COLO829 (cell line): ENCODE measurements at places on chromosomes 5 and 9.

DNA sequence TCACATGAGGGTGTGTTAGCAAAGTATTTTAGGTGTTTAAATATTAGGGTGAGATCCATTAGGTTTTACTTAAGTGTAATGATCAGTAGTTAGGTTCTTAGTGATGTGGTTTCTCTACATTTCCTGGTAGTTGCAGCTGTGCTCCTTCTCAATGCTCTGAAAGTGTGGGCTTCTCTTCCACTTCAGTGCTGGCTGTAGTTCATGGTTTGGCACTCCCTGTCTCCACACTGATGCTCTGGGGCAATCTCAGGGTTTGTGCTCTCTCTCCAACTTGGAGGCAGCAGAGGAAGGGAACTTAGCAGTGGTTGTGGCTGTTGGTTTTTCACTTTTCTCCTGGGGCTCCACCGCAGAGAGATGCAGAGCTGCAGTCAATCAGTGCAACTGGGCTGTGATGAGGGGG, 507.5 kb downstream of the TMEM232 start:
- no peak for DNase-seq

- no peak for DNase-seq
Observed at GRCh38 chr5:90307782-90308181, 101.8 kb downstream of the CETN3 start.

DNA sequence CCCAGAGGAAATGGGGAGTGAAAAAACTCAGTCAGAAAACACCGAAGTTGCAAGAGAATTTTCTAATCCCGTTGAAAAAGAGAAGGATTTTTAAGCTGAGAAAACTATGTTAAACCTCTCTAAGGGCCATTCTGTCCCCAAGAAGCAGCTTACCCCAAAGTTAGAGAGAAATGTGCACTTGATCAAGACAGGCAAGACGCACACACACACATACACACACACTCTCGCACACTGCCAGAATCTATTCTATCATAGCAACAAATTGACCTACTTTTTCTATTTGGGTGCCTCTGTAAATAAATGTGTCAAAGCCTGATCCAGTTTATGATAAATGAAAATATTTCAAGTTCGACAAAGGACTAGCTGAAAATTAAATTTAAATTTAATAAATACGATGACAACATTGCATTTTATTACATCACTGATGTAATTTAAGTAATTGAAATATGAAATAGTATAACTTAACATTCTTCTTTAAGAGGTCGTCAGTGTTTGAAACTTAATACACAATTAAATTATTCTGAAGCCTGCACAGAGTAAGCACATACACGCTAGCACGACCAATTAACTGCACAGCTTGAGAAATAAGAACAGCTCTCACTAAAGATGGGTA, 5.9 kb downstream of the NFIL3 start:
- DNase-seq = no peak

DNA sequence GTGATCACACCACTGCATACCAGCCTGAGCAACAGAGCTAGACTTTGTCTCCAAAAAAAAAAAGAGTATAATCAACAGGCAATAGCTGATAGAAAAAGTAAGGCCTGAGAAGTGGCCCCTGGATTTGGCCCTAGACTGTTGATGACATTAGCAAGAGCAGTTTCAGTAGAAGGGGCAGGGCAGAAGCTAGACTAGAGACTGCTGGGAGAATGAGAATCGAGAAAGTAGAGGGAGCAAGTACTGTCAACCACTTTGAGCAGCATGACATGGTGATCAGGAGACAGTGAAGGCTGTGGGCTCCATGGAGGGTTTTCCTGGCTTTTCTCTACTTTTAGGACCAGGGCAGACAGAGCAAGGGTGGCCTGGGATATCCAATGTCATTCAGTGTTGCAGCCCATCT, 34.9 kb upstream of the B4GALT1 start:
- DNase-seq = no peak

- DNase-seq = no peak
Observed at GRCh38 chr9:114263853-114264510, 58.9 kb upstream of the ORM1 start.

DNA sequence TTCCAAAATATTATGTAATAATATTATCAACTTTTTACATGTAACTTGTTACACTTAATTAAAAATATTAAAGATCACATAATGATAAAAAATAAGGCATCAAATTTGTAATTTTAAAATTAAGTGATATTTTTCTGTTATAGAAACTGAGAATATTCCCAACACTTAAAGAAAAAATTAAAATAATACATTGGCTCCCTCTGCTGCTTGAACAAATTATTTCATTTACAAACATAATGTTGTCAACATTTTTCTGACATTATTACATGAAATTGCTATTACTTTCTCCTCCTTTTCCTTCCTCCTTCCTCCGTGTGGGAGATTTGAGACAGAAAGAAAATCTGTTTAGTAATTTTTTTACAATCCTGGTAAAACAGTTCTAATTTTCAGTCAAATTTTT, 42.3 kb downstream of the RNF180 start:
- no peak for DNase-seq

DNA sequence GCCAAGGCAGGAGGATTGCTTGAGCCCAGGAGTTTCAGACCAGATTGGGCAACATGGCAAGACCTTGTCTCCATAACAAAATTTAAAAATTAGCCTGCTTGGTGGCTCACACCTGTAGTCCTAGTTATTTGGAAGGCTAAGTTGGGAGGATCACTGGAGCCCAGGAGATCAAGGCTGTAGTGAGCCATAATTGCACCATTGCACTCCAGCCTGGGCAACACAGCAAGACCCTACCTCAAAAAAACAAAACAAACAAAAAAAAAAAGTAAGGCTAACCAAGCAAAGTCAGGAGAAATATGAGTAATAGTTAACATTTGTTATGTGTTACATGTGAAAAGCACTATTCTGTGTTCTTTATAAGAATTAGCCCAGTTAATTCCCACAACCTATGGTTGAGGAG, 74.7 kb downstream of the FOXB2 start:
- no peak for DNase-seq

GRCh38 chr9:21815643-21816042, 13.2 kb downstream of the MTAP start:
- DNase-seq = no peak

DNA sequence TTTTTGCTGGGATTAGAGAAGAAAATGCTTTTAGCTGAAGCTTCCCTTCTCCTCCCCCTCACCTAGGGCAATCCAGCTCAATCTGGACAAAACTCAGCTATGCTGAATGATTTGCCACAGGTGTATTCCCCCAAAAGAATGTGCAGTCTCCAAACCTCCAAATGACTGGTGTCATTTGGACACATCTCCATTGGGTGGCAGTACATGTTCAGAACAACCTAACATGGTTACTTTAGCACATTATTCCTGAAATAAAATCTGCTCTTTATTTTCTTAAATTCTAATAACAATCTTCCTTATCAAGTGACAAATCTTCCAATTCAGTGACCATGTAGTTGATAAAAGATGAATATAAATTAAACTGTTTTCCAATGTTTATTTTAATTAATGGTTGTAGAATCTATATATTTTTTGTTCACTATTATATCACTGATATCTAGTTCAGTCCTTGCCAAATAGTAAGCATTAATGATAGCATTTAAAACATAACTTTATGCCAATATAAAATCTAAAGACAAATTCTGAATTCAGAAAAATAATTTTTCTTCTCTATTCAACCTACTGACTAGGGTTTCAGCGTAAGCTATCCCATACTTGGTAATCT, 61.3 kb upstream of the MOCS2 start:
- no peak for DNase-seq

DNA sequence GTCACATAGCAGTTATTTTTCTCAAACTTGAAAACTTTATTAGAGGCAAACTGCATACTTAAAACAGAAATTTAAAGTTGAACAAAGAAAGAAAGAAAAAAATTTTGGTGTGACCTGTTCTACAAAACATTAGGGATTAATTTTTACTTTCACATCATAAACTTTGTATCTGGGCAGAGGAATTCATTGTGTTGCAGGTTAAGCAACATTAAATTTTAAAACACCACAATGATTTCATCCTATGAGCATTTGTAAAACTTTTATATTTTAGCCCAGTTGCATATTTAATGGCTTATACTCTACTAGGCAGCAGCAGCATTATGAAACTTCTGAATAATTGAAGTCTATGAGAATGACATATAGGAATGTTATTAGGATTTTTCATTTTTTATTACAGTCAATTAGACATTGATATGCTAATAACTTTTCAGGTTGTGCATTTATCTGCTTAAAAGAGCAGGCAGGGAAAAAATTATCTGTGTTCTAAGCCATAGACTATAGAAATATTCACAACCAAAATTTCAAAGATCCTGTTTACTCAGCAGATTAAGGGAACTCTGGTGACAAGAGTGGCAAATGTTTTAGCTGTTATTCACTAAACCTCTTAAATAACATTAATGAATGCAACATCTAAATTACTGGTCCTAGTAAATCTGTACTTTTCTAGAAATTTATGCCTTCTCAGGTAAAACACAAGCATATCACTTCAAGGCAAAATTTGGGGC, 1088.5 kb upstream of the CDH6 start:
- DNase-seq = no peak

GRCh38 chr5:113524927-113525326, 11.4 kb downstream of the YTHDC2 start:
- DNase-seq = no peak

GRCh38 chr9:33946779-33947535, 101.7 kb downstream of the UBAP2 start:
- DNase-seq = no peak

DNA sequence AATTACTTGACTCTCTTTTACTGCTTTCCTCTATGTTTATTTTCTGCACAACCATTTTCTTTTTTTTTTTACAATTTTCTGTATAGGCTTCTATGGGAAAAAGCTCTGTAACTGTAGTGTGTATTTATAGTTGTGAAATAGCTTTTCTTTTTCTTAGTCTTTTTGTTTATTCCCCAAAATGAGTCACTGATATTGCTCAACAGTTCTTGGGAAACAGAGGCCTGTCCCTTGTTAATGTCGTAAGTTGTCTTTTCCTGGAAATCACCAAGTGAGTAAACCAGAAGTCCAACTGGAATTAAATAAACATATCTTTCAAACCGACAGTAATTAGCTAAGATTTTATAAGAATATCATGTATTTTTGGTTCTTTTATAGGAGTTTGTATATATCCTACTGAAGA, 325.1 kb upstream of the PRR16 start:
- peak; percentile 58 for DNase-seq
